ENCODE measurements at places on chromosomes 6 and 20.

GRCh38 chr6:22801831-22802230 is 232.5 kb downstream of the HDGFL1 start:
- no peak for DNase-seq

DNA sequence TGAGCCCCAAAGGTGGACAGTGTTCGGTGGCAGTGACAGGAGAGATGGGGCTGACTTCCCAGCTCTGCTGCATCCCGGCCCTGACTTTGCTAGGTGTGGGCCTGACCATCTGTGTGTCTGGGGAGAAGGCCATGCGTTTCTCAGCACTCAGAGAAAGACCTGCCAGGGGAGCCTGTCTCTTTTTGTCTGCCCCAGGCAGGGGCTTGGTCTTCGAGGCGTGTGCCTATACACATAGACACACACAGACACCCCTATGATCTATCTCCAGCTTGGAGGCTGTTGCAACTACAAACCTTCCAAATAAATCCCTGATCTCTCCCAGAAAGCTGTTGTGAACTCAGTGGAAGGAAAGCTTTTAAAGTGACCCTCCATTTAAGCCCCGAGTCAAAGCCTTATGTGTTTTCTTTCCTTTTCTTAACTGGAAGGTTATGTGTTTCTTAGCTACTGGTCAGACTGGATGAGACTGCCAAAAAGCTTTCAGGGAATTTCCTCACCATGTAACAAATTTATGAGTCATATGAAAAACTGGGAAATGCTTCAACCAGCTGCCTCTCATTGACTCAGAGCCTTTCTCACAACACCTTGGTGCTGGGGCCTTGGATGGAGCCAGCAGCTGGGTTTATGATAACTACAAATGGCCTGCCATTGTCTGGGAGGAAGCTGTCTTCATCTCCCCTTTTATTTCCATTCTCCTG is 102.6 kb downstream of the CDC5L start:
- no peak for DNase-seq

DNA sequence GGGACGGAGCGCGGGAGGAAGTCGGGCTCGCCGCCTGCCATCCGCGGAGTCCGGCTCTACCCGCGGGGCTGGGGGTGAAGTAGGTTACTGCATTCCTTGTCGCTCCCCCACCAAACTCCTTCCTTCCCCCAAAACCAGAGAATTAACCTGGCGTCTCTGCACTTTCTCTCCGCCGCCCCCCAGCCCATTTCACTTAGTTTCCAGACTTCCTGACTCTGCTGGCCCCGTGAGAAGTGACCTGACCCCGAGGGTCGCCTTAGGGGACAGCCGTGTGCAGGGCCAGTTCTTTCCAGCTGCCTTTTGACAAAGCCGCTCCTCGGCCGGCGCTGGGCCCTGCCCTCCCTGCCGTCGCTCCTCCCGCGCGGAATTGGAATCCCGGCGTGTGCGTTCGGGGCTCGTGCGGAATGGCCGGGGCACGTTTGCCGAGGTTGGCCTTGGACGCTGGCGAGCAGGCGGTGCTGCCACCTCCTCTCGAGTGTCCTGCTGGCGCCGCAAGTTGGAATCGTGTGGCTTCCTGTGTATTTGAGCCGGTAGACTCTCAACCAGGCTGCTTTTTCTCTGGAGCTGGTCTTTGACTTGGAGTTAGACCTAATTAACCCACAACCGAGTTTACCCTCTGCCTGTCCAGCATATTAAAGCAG is 650 bp downstream of the DCBLD1 start:
- DNase-seq = no peak

GRCh38 chr20:10114598-10114997 is 79.8 kb downstream of the ANKEF1 start:
- no peak for DNase-seq

DNA sequence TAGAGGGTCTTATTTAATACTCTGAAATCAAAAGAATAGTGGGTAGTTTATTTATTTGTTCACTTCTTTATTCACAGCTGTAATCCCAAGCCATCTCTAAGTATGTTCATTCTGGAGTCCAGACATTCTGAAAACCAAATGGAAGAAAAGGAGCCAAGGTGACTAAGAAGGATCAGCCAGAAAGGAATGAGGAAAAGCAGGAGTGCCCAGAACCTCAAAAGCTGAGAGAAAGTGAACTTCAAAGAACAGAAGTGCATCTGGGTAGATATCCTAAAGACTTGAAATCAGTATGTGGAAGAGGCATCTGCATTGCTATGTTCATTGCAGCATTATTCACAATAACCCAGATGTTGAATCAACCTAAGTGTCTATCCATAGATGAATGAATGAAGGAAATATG is 94.8 kb downstream of the VIP start:
- no peak for DNase-seq

DNA sequence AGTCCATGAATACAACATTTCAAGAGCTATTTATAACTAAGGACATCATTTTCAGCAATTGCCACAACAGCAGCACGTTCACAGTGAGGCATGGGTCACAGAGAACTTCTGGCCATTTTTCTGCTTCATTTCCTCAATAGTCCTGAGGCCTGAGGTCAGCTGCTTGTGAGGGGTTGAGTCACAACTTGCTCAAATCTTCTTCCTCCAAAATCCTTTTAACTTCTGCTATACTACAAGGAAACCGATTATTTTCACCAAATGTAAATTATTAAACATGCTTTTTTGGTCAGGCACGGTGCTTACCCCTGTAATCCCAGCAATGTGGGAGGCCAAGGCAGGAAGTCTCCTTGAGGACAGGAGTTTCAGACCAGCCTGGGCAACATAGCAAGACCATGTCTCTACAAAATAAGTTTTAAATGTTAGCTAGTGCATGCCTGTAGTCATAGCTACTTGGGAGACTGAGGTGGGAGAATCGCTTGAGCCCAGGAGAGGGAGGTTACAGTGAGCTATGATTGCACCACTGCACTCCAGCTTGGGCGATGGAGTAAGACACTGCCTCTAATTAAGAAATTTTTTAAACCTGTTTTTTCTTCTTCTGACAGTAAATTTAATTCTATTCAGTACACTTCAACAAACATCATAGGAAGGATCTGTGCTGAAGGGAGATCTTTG is 11.1 kb upstream of the SLC16A10 start:
- DNase-seq = no peak

DNA sequence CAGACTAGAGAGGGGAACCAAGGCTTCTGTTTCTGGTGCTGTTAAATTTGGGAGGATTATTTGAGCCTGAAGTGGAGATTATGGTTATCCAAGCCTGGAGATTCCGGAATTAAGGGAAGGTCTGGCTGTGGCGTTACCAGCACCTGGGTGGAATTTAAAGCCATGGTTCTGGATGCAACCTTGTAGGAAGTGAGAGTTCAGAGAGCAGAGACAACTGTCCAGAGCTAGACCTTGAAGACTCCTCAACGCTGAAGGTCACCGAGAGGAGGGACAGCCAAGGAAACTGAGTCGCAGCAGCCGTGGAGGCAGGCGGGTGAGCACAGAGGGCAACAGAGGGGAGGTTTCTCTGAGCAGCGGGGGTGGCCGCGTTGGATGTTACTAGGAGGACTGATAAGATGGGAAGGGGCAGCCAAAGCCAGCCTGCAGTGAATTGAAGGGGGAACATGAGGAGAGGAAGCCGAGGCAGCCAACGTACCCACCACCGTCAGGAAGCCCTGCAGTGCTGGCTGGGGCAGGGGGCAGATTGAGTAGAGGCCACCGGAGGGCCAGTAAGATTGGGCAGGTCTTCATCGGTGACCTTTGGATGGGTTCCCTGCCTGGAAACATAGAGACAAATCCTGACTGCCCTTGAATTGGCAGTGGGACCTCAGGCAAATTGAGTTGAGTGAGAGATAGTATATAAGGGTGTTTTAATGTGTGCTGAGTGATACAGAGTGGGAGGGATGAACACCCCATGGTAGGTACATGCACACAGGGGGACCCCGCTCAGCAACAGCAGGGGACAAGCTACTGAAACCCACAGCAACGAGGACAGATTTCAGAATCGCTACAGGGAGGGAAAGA is 90.3 kb downstream of the SNX5 start:
- DNase-seq = no peak

DNA sequence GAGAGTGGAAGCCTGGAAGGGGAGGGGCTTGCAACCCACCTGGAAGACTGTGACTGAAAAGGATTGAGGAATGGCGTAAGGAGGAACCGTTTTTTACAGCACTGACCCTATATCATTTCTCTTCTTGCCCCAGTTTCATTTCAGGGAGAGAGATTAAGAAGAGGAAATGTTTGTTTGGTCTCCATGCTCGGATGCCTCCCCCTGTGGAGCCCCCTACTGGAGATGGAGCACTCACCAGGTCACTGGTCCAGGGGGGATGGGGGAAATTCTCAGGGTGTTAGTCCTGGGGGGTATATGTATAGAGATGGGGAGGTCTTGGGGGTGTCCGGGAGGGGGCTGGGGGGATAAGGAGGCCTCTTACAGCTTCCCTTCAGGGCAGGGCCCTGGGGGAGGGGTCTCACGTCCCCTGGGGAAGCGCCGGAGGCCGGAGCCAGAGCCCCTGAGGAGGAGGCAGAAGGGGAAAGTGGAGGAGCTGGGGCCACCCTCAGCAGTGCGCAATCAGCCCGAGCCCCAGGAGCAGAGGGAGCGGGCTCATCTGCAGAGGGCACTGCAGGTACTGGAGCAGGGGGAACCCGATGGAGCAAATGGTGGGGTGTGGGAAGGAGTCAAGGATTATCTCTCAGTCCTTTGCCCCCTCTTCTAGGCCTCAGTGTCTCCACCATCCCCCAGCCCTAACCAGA is 3.2 kb downstream of the CUTA start:
- no peak for DNase-seq

DNA sequence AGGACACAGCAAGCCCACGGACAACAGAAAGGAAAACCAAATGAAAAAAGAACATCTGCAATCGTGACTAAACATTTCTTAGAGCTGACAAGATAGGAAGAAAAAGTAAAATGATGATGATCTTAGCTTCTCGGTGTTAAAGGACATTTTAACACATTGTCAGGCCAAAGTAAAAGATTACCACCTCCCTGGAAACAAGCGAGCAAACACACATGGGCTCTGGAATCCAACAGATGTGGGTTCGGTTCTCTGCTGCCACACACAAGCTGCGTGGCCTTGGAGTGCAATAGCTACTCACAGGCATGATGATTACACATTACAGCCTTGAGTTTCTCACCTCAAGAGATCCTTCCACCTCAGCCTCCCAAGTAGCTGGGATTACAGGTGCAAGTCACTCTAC is 7.5 kb upstream of the AAR2 start:
- DNase-seq = no peak

DNA sequence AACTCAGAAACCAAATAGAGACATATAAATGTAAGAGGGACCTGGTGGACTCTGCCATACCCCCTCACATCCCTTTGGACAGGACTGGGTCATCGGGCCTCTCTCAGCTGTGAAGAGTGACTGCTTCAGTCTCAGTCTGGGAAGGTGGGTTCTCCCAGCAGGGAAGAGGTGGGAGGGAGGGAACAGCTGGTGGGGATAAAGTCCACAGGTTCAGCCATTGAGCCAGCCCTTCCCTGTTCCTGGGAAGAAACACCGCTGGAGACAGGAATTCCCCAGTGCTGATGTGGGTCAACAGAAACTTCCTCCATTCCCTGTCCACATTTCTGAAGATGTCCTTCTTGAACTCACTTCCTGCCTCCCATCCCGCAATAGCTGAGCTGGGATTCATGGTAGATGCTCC is 209.2 kb upstream of the PMEPA1 start:
- DNase-seq = no peak

DNA sequence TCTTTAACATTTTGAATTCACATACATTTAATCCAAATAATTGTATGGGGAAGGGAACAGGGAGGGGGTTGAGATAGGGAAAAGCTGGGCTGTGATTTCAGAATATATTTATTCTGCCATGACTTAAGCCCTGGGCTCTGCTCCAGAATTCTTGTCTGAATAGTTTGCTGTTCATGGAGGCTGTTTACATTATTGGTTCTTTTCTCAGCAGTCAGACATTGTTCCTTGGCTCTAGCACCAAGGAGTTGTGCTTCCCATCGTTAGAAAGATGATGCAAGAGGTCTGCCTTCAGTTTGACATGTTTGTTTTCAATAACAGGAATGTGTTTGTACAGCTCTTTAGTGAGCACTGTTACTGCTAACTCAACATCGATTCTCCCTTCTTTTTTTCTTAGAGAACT is 198.8 kb upstream of the CDYL start:
- no peak for DNase-seq

DNA sequence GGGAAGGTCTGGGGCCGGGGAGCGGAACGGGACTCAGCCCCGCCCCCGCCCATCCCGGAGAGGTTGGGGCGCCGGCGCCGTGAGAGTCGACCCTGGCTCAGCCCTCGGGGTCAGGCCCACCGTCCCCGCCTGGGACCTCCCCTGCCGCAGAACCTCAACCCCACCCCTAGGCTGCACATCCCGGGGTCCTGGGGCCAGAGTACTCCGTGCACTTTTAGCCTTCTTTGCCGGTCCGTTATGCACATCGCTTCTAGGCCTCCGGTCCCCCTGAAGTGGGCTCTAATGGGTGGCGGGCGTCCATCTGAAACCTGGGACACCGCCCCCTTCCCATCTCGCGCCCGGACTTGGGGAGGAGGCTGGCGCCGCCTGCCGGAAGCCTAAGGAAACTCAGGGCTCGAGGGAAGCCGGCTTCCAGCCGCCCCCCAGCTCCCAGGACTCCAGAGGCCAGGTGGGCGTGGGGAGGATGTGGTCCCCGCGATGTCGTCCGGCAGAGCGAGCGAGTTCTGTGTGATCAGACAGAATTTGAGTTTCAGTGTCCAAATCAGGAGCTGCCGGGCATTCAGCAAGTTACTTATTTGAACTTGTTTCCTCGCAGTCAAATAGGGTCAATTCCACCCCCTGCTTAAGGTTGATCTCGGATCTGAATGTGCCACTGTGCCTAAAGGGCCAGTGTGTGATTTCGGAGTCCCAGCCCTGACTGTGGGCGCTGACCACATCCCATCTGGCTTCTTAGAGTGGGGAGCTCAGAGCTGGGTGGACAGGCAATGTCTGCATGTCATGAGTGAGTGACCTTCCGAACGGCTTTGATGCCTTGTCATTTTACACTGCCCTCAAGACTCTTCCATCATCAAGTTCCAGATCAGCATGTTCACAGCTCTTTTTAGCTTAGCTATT is 47.6 kb downstream of the CPXM1 start:
- DNase-seq = peak; percentile 34

DNA sequence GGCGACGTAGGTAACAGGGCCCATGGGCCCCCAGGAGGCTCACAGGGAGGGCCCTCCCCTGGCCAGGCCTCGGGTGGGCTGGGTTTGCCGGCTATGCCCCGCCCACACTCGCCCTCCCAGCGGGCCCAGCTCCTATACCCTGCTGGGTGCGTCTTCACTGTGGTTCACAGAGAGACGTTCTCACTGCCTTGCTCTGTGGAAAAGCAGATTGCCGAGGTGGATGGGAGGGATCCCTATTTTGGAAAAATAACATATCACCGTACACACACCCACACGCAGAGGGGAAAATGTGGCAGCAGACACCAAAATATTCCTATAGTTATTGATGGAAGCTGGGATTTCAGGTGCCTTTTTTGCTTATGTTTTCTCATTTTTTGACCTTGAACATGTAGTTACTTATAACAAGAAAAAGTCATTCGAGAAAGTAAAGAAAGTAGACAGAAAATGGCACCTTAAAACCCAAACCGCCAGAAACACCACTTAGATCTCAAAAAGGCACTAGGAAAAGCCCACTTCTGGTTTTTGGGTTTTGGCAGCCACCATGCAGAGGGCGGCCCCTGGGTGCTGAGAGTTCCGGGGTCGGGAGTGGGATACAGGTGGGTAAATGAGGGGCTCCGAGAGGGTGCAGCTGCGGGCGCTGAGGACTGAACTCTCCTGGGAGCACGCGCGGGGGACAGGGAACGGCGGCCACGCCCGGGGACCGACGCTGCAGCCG is 49.4 kb downstream of the TMEM242 start:
- peak; percentile 55 for DNase-seq

GRCh38 chr6:161736781-161737292 is 463.0 kb upstream of the AGPAT4 start:
- DNase-seq = no peak

- DNase-seq = no peak
Measured at GRCh38 chr6:157668009-157668401, 155.0 kb upstream of the SNX9 start.
